ENCODE measurements at places on chromosomes 5 and 9.

- DNase-seq: no peak
Observed at GRCh38 chr9:70340572-70340971, 73.9 kb downstream of the KLF9 start.

DNA sequence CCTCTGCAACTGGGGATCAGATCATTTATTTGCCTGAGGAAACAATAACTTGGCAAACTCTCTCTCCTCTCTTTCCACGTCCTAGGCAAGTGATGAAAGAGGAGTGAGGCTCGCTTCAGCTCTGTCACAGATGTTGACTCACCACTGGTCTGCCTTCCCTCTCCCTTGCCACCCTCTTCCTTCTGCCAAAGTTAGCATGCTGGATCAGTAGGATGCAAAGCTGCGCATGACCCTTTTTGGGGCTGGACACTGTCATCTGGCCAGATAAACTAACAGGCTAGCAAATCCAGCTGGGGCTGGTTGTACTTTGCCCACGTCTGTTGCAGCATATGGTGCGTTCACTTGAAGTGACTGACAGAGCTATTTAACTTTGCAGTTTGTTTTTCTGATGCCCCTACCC, 36.2 kb upstream of the SMARCA2 start:
- DNase-seq: no peak

- no peak for DNase-seq
Observed at GRCh38 chr5:59151162-59151889, 568.5 kb downstream of the RAB3C start.

GRCh38 chr9:120729791-120730241, 15.5 kb upstream of the MEGF9 start:
- DNase-seq: no peak

Data from omental fat pad (tissue), 4 donors.